RPMI8226 (cell line): ENCODE measurements at places on chromosomes 11 and 22.
A peak's percentile ranks its signal among the peaks of the same experiment; 100 is the strongest.

DNA sequence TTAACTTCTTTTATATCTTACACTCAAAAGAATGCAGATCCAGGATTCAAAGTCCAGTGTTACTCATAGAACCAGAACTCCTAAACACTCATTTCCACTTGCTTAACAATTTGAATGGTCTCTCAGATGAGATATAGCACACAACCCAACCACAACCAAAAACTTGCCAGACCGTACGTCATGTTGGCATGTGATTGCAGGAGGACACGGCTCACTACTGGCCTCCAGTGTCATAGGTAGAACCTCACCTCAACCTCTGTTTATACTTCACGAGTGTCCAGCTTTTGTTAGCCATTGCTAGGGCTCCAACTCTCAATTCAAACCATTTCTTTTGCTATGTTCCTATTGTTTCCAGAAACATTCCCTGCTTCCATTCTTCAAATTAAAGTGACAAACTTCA, 58.5 kb upstream of the PDGFD start:
- no peak for DNase-seq

- peak; percentile 43 for DNase-seq
Observed at GRCh38 chr11:131064373-131064991, 148.2 kb upstream of the SNX19 start.

DNA sequence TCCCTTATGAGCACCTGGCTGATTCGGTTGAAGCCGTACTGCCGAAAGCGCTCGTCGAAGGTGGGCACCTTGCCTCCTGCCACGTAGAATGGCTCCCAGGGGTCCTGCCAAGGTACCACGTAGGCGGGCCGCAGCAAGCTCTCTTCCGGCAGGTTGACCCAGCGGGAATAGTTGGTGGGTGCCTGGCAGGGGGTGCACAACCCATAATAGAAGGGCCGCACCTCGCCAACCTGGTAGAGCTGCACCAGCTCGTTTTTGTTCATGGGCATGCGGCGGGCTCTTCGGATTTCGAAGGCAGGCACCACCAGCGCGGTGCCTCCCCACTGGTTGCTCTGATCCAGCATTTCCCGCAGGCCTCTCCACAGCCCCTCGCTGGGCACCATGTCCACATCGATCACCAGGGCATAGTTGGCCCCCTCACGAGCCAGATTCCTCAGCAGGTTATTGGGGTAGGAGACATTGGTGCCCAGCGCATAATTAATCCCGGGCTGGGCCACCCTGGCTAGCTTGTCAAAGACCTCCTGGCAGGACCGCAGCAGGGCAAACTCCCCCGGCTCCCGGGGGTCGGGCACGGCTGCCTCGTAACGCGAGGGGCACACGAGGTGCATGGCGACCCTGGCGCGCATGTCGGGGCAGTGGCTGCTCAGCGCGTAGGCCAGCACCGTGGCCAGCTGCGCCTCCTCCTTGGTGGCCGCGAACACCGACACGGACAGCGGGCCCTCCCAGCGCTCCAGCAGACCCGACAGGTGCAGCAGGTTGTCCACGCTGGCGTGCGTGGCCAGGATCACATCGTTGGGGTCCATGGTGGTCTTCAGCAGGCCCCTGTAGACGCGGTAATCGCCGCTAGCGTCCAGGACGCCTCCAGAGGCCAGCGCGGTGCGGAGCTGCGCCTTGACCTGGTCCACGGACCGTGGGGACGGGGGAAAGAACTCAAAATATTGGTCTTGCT, 679 bp downstream of the B4GAT1 start:
- DNase-seq = peak; percentile 26

DNA sequence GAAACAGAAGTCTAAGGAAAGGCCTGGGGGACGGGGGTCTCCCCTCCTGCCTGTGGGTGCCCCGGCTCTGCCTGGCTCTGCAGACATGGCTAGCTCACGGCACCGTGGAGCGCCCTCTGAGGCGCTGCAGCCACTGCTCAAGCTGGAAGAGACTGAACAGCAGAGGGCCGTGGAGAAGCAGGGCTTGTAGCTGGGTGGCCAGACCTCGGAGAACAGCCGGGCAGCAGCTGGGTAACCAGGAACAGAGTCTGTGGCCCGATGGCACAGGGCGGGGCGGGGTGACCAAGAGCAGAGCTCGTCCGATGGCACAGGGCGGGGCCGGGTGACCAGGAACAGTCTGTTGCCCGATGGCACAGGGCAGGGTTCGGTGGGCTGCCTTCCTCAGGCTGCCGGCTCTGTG, 18.1 kb downstream of the RNH1 start:
- no peak for DNase-seq

DNA sequence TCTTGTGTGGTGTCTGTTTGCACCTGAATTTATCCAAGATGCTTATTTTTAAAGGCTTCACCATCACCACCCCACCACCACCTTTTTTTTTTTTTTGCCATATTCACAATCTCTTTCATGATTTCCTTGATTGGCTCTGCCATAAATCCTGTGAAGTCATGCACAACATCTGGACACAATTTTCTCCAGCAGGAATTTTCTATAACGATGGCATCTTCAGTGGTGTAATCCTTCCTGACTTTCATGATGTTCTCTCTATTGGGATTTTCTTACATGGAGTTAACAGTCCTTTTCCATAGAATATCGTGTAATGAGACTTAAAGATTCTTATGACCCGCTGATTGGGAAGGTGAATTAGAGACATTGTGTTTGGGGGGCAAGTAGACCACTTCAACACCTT, 17.8 kb downstream of the ZFP91 start:
- DNase-seq = no peak

- no peak for DNase-seq
Observed at GRCh38 chr11:70054004-70054403, 24.1 kb upstream of the ANO1 start.

GRCh38 chr11:132980670-132981069, 551.6 kb downstream of the OPCML start:
- no peak for DNase-seq

DNA sequence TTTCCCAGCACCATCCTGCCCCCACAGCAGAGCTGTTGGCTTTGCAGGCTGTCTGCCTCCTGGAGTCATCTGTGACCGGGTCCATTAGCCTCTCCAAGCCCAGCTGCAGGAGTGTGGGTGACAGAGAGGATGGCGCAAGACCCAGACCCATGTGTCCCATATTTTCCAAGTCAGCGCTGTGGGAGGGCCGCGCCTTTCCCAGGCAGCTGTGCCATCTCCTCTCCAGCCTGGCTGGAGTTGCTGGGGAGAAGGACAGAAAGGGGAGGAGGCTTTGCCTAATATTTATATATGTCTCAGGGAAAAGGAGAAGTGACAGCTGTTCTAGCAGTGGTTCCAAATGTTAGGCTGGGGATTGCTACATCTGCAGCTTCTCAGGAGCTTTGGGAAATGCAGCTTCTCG, 15.7 kb downstream of the DTX4 start:
- no peak for DNase-seq

GRCh38 chr11:3003396-3004231, 11.5 kb upstream of the NAP1L4 start:
- DNase-seq = no peak

GRCh38 chr11:104529213-104529612, 365.3 kb upstream of the PDGFD start:
- DNase-seq = no peak

- DNase-seq = no peak
Observed at GRCh38 chr11:94132152-94132558, 3.5 kb downstream of the PANX1 start.

- no peak for DNase-seq
Observed at GRCh38 chr11:34194576-34195335, 89.3 kb downstream of the NAT10 start.

DNA sequence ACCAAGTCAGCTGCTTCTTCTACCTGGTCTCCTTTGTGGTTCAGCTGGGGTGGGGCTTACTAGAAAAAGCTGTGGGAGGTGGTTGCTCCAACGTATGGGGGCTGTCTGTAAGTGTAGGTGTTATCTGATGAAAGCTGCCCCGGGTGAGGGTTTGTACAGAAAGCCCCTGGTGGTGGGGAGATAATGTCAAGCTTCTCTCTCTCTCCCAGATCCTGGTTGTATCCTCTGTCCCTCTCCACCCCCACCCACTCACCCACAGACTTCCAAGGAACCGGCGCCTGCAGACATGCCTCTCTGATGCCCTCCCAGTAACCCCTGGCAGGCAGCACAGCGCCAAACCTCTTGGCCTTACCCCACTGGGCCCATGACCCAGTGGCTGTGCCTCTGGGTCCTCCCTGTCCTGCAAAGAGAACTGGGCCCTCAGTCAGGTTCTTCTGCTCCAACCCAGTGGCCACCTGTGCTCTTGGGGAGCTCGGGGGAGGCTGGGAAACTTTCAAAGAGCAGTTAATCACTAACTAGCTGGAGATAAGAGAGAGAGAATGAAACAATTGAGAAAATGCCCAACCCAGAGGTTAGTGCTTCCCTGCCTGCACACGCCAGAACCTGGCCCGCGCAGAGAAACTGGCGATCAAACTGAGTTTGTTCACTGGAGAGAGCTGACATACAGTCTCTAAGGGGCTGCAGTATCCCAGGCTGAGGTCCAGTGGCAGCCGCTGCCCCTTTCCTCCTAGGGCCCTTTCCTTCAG, 20.4 kb upstream of the EHF start:
- no peak for DNase-seq

- no peak for DNase-seq
Observed at GRCh38 chr11:89521792-89522191, 30.6 kb upstream of the NOX4 start.

DNA sequence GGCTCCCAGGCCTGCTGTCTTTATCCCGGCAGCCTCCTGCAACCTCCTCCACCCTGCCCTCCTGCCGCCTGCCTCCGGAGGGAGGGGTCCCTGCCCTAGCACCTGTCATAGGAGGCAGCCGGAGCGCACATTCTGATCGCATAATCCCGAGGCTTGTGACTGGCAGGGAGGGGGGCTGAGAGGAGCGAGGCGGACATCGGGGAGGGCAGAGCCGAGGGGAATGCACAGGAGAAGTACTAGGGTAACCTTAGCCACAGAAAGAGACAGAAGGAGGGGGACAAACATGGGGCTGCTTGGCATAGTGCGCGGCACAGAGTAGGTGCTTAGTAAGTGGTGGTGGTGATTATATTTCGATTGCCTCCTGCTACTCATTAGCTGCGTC, 9.2 kb upstream of the ALX4 start:
- no peak for DNase-seq

- no peak for DNase-seq
Observed at GRCh38 chr22:49162841-49163240, 664.8 kb downstream of the BRD1 start.
